ENCODE measurements at places on chromosomes 11 and 22.

- no peaks in the 10 kb centered on the region for H3K36me3 ChIP-seq
- no peaks in the 10 kb centered on the region for H3K27me3 ChIP-seq
- no peak for DNase-seq
- H3K4me1 ChIP-seq: peaks cover 5% of the 10 kb centered on the region
- H3K4me3 ChIP-seq: no peak overlapping the region
- no peak overlapping the region for H3K27ac ChIP-seq
These were observed 140.2 kb downstream of the DDX10 start for GRCh38 chr11:108805030-108805429.

DNA sequence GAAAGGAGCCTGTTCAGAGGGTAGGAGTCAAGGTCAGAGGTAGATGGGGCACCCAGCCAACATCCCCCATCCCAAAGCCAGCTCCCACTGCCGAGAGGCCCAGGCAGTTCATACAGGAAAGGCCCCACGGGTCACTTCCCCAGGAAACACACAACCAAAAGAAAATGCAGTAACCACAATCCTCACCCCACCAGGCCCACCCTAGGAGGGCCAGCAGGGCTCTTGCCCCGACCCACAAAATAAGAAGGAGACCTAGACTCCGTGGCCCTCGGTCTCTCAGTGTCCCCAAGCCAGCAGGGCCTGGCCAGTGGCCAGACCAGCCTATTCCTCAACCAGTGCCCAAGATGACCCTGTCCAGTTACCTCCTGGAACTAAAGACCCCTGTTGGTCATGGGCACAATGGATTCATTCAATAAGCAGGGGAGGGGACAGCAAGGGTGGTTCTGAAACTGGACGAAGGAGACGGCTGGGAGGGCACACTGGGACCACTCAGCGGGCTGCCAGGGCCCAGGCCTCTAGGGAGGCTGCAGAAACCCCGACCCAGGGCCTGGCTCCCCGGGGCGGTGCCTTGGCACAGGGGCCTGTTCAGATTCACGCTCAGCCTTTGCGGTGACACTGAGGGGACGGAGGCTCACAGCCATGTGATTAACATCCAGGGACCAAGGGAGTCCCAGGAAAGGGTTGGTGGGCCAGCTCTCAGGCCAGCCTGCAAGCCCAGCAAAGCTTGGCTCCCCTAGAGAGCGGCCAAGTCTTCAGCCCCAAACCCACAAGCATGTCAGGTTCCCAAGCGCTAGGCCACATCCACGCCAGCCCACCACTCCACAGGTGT lies 5.5 kb downstream of the RAB3IL1 start:
- H3K27ac ChIP-seq: no peak overlapping the region
- no peak overlapping the region for H3K4me3 ChIP-seq
- no peaks in the 10 kb centered on the region for H3K36me3 ChIP-seq
- DNase-seq: no peak
- no peaks in the 10 kb centered on the region for H3K4me1 ChIP-seq
- peaks cover 36% of the 10 kb centered on the region for H3K27me3 ChIP-seq

GRCh38 chr11:21190181-21190580 lies 520.8 kb downstream of the NELL1 start:
- DNase-seq: no peak
- H3K4me3 ChIP-seq: no peak overlapping the region
- no peaks in the 10 kb centered on the region for H3K36me3 ChIP-seq
- H3K27me3 ChIP-seq: no peaks in the 10 kb centered on the region
- H3K27ac ChIP-seq: no peak overlapping the region
- H3K4me1 ChIP-seq: no peaks in the 10 kb centered on the region

GRCh38 chr11:61837411-61838005 lies 9.4 kb downstream of the FADS2 start:
- no peak overlapping the region for H3K27ac ChIP-seq
- peaks cover 36% of the 10 kb centered on the region for H3K36me3 ChIP-seq
- no peaks in the 10 kb centered on the region for H3K27me3 ChIP-seq
- no peak overlapping the region for H3K4me3 ChIP-seq
- H3K4me1 ChIP-seq: peaks cover 15% of the 10 kb centered on the region
- DNase-seq: no peak

GRCh38 chr22:45578524-45579147 lies 76.0 kb downstream of the FBLN1 start:
- H3K27me3 ChIP-seq: no peaks in the 10 kb centered on the region
- no peak overlapping the region for H3K27ac ChIP-seq
- no peak for DNase-seq
- no peaks in the 10 kb centered on the region for H3K4me1 ChIP-seq

DNA sequence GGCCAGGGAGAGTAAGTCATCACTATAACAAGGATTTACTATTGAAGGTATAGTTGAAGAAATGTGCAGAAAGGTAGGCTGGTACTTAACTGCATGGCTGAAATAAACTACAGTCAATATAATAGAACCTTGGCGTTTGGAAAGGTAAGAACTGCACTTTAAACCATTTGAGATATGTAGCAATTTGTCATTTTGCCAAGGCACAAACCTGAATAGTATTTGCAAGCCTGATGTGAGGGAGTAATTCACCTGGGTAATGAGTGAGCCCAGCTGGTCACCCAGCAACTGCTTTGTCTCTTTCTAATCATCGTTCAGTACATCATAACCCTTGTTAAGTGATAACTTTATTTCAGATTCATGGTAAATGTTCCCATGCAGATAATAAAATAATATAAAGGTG lies 62.3 kb upstream of the SCUBE2 start:
- H3K4me3 ChIP-seq: no peak overlapping the region
- H3K27me3 ChIP-seq: no peaks in the 10 kb centered on the region
- peaks cover 15% of the 10 kb centered on the region for H3K36me3 ChIP-seq

- H3K27me3 ChIP-seq: no peaks in the 10 kb centered on the region
- no peak overlapping the region for H3K4me3 ChIP-seq
- peak overlapping the region; percentile 76 for H3K27ac ChIP-seq
- no peak for DNase-seq
- H3K4me1 ChIP-seq: no peaks in the 10 kb centered on the region
These were observed 38.3 kb upstream of the TFIP11 start for GRCh38 chr22:26550498-26551033.

DNA sequence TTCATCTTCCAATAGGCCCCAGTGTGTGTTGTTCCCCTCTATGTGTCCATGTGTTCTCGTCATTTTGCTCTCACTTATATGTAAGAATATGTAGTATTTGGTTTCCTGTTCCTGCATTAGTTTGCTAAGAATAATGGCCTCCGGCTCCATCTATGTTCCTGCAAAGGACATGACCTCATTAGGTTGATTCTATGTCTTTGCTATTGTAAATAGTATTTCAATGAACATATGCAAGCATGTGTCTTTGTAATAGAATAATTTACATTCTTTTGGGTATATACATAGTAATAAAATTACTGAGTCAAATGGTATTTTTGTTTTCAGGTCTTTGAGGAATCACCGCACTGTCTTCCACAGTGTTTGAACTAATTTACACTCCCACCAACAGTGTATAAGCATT lies 202.9 kb upstream of the KIRREL3 start:
- no peak overlapping the region for H3K27ac ChIP-seq
- H3K4me1 ChIP-seq: peaks cover 7% of the 10 kb centered on the region
- H3K4me3 ChIP-seq: no peak overlapping the region
- no peak for DNase-seq
- H3K27me3 ChIP-seq: no peaks in the 10 kb centered on the region
- no peaks in the 10 kb centered on the region for H3K36me3 ChIP-seq

DNA sequence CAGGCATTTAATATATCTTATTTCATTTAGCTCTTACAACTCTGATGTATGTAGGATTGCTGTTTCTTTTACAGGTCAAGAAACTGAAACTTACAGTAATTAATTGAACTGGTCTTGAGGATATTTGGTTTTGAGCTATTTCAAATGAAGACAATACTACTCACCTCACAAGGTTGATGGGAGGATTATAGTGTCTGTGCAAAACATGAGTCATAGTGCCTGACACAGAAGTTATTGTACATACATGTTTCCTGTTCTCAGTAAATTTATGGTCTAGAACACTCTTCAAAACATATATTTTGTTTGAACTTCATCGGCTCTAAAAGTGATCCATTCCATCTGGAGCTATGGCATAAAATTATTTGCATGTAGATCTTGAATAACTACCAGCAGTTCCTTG lies 61.9 kb downstream of the CECR2 start:
- H3K36me3 ChIP-seq: peaks cover 4% of the 10 kb centered on the region
- peaks cover 17% of the 10 kb centered on the region for H3K4me1 ChIP-seq
- no peak overlapping the region for H3K4me3 ChIP-seq
- no peak overlapping the region for H3K27ac ChIP-seq
- no peak for DNase-seq

- H3K4me1 ChIP-seq: peaks cover 4% of the 10 kb centered on the region
- H3K4me3 ChIP-seq: peak overlapping the region; percentile 55
- peaks cover 11% of the 10 kb centered on the region for H3K27me3 ChIP-seq
- no peak overlapping the region for H3K27ac ChIP-seq
- no peak for DNase-seq
- H3K36me3 ChIP-seq: no peaks in the 10 kb centered on the region
These were observed 673 bp upstream of the PANX2 start for GRCh38 chr22:50169774-50170341.

DNA sequence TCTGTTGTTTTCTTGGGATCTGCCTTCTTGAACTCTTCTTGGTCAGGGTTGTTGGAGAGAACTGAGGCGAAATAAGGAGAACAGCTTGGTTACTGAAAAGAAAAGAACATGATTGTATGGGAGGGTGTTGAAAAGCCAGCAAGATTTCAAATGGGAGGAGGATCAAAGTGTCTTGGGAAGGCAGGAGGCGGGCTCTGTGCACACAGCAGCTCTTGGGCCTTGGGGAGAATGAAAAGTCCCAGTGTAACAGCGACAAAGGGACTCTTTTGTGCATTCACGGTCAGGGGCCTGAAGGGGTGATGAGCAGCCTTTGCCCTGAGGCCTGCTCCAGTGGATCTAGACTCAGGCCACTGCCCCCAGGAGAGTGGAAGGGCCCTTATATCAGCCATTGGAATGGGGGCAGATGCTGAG lies 135.4 kb downstream of the ADAMTS15 start:
- H3K27ac ChIP-seq: no peak overlapping the region
- no peaks in the 10 kb centered on the region for H3K36me3 ChIP-seq
- no peak for DNase-seq
- peaks cover 3% of the 10 kb centered on the region for H3K27me3 ChIP-seq
- no peak overlapping the region for H3K4me3 ChIP-seq

GRCh38 chr22:19986410-19987341 lies 29.9 kb downstream of the ARVCF start:
- no peaks in the 10 kb centered on the region for H3K36me3 ChIP-seq
- H3K27me3 ChIP-seq: no peaks in the 10 kb centered on the region
- H3K27ac ChIP-seq: peak overlapping the region; percentile 59
- peak; percentile 69 for DNase-seq

DNA sequence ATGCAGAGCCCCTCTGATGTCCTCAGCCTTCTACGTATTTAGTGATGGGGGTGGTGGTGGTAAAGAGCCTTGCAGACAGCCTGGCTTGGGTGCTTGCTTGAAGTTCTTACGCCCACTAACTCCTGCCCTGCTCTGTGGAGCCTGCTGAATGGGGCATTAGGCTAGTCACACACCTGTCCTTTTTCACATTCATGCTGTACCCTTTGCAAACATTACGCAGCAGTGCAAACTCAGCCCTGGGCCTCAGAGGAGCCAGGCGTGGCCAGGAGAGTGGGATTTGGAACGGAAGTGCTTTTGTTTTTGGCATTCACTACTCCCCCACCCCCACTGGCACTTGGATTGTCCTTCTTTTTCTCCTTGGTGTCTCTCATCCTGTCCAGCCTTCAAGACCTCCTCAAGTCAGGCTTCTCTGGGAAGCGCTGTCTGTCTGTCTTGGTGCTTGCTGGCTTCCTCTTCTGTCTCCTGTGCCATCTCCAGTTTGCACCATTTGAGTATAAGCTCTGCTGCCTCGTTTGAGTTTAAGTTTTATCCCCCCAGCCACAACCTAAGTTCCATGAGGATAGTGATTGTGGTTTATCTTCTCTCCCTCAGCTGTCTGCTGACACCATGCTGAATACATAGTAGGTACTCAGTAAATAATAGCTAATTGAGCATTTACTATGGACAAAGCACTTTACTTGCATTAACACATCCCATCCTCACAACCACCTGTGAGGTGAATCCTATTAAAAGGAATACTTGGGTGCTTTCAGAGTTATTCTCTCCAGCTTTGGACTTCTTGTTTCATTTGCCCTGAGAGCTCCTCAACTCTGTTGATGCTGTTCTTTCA lies 26.7 kb downstream of the ZBTB16 start:
- H3K27ac ChIP-seq: peak overlapping the region; percentile 96
- DNase-seq: no peak
- H3K4me1 ChIP-seq: peaks cover 77% of the 10 kb centered on the region
- H3K36me3 ChIP-seq: peaks cover 3% of the 10 kb centered on the region

DNA sequence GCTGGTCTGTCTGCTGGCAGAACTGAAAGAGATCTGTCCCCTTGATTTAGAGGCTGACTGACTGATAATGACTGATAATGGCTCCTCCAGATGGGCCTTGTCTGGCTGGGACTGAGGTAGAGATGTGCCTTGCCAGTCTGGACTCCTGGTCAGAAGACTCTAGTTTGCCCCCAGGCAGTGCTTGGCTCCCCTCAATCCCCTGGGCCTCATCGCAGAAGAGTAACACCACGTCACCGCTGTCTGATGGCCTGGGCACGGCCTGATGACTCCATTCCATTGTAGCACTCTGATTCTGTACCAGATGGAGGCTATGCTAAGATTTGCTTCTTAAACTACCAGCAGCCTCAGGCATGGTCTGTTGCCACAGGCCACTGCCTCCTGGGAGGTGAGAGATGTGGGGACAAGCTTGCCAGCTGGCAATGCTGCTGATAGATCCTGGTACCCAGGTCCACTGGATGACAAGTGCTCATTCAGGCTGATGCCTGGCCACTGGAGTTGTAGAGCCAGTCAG lies 19.1 kb downstream of the CYB5R2 start:
- no peaks in the 10 kb centered on the region for H3K27me3 ChIP-seq
- H3K36me3 ChIP-seq: peaks cover 24% of the 10 kb centered on the region
- no peak overlapping the region for H3K4me3 ChIP-seq
- no peaks in the 10 kb centered on the region for H3K4me1 ChIP-seq
- H3K27ac ChIP-seq: no peak overlapping the region

GRCh38 chr11:11036185-11036847 lies 178.5 kb upstream of the ZBED5 start:
- H3K27me3 ChIP-seq: peaks cover 2% of the 10 kb centered on the region
- DNase-seq: no peak
- H3K36me3 ChIP-seq: no peaks in the 10 kb centered on the region
- peaks cover 15% of the 10 kb centered on the region for H3K4me1 ChIP-seq
- H3K27ac ChIP-seq: no peak overlapping the region

- peaks cover 44% of the 10 kb centered on the region for H3K4me1 ChIP-seq
- H3K27me3 ChIP-seq: no peaks in the 10 kb centered on the region
- DNase-seq: no peak
- H3K27ac ChIP-seq: peak overlapping the region; percentile 96
- peaks cover 2% of the 10 kb centered on the region for H3K36me3 ChIP-seq
- H3K4me3 ChIP-seq: no peak overlapping the region
These were observed 14.3 kb downstream of the MPST start for GRCh38 chr22:37033605-37034430.

- H3K27ac ChIP-seq: no peak overlapping the region
- no peaks in the 10 kb centered on the region for H3K4me1 ChIP-seq
- no peak for DNase-seq
These were observed 18.4 kb upstream of the MYOD1 start for GRCh38 chr11:17700991-17701390.

GRCh38 chr22:30829901-30830550 lies 135.4 kb downstream of the OSBP2 start:
- H3K27me3 ChIP-seq: peaks cover 16% of the 10 kb centered on the region
- no peaks in the 10 kb centered on the region for H3K36me3 ChIP-seq
- DNase-seq: no peak
- H3K4me3 ChIP-seq: no peak overlapping the region
- no peak overlapping the region for H3K27ac ChIP-seq

- H3K36me3 ChIP-seq: no peaks in the 10 kb centered on the region
- H3K4me3 ChIP-seq: no peak overlapping the region
- no peak for DNase-seq
- no peak overlapping the region for H3K27ac ChIP-seq
- no peaks in the 10 kb centered on the region for H3K27me3 ChIP-seq
These were observed 72.8 kb downstream of the LRRC32 start for GRCh38 chr11:76597533-76598425.

Data from progenitor cell of endocrine pancreas (in vitro differentiated cells).